ENCODE measurements at places on chromosomes 6 and 20. TPM values are rescaled to one million over a fixed set of nuclear protein-coding genes. Genes with fewer than 3 reads are reported as not detected.

DNA sequence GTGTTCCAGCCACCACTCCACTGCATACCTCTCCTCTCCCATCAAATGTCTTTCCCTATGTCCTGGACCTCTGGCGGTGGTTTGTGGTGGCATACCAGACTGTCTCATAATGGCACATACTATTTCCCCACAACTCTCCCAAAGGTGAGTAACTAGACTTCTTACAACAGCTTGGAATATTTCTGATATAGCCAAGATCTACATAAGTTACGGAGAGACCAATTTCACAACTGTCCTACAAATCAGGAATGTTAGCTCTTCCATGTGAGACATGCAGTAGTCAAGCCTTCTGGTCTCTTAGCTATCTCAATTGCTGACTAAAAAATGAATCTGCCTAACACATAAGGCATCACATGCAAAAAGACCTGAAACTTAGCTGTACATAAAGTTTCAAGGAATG is 588.9 kb downstream of the RNF144B start:
- no peak for DNase-seq

GRCh38 chr6:11538819-11539468 is 1.4 kb downstream of the TMEM170B start:
- DNase-seq, result no peak

DNA sequence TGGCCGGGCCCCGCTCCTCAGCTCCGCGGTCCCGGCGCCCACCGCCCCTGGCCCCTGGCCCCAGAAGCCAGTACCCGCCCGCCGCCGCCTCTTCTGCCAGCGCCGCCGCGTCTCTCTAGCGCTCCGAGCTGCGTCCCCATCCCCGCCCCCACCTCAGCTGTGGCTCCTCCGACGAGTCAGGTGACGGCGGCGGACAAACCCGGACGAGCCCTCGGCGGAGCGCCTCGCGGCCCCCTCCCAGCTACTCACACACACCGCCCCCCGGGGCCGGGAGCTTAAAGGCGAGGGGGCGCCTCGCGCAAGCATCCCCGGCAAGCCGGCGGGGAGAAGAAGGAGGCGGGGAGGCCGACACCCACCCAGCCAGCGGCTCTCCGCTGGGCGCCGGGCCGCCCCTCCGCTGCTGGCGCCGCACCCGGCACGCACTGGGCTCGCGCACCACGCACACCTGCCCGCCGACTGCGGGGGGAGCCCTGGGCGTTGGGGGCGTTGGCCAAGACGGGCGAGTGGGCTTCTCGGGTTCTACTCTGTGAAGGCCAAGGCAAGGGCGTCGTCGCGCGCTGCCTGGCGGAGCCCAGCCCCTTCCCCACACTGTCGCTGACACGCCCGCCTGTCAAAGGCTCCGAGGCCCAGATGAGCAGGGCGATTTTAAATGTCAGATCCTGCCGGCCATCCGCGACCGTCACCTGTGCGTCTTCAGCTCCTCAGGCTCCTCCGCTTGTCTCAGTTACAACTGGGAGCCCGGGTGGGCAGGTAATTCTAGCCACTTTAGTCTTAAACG is at the start of gene SNAP91:
TSS of gene SNAP91 (minus strand) at position 132 of the 778 bp plus-strand sequence. CDS start 1,174 bp downstream, outside the sequence.
- no peak for DNase-seq

DNA sequence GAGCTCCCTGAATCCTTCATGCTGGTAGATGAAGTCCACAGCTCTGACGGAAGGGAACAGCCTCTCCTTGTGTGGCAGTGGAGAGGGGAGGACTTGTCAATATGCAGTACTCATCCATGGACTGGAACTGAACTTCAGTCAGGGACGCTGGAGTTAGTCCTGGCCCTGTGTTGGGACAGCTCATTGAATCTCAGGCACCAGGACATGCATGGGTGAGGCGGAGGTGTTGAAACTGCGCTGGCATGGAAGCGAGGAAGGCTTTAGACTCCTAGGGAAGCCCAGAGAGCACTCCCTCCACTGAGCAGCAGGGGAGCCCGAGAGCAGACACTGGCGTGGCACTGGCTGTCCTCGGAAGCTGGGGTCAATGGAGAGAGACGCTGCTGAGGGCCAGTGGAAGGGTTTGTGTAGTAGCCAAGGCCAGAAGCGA is 161.3 kb upstream of the GGTLC1 start:
- DNase-seq, result no peak

DNA sequence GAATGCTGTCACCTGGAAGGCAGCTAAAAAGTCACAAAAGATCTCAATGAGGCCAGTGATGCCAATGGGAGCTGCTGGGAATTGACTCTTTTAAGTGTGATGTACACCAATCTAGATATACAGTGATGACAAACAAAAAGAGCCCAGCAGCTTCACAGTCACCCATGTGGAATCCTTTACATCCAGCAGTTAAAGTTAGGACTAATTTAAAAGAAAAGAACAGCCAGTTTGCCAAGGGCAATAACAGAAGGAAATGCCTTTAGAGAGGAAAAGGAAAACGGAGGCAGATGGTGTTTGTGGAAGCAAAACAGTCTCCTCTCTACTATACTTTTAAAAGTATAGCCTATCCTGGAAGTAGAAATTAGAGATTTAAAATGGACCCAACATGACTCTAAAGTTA is 873.5 kb downstream of the EPHA7 start:
- no peak for DNase-seq

- DNase-seq, result no peak
These were observed 730.7 kb downstream of the RFPL4B start for GRCh38 chr6:113077794-113078193.

- DNase-seq, result no peak
These were observed 101.5 kb downstream of the KHDC1L start for GRCh38 chr6:73123632-73124329.

GRCh38 chr6:16031278-16031981 is 97.5 kb upstream of the MYLIP start:
- DNase-seq, result no peak

GRCh38 chr20:47181056-47181862 is 175.2 kb downstream of the ZMYND8 start:
- peak; percentile 36 for DNase-seq

- no peak for DNase-seq
These were observed 1.1 kb downstream of the AMD1 start for GRCh38 chr6:110875548-110876169.

GRCh38 chr6:100346203-100346602 is 118.5 kb downstream of the SIM1 start:
- peak; percentile 39 for DNase-seq

GRCh38 chr6:157635388-157636244 is 187.4 kb upstream of the SNX9 start:
- no peak for DNase-seq

DNA sequence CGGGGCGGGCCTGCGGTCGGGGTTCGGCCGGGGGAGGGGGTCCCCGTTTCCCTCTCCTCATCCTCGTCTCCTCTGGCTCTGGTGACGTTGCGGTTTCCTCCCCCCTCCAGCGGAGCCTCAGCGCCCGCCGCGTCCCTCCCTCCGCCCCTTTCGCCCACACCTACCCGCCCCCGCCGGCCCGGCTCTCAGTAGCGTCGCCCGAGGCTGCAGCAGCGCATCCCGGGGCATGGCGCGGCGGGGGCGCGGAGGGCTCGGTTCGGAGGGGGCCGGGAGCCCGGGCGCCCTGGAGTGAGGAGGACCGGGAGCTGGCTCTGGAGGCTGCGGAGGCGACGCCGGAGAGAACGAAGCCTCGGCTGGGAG is at the start of gene DSE:
TSS of gene DSE (plus strand) at position 188 of the 360 bp plus-strand sequence. CDS start 28,304 bp downstream, outside the sequence.
- DNase-seq, result peak; percentile 86

- DNase-seq, result no peak
These were observed 194.9 kb downstream of the SCP2D1 start for GRCh38 chr20:19008497-19008896.

DNA sequence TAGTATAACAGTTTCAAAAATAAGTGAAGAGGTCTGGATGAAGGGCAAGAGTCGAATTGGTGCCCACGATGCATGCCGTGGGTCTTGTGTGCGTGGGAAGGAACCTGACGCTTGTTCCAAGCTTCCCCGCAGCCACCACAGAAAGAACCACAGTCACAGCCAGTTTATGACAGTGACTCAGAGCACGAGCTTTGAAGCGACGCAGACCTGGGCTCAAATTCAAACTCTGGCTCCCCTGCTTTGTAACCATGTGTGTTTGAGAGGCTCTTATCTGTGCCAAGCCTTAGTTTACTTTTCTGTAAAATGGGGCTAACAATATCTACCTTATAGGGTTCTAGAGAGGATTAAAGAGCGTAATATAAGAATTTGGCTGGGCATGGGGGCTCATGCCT is 65.5 kb downstream of the SYNJ2 start:
- DNase-seq, result no peak

DNA sequence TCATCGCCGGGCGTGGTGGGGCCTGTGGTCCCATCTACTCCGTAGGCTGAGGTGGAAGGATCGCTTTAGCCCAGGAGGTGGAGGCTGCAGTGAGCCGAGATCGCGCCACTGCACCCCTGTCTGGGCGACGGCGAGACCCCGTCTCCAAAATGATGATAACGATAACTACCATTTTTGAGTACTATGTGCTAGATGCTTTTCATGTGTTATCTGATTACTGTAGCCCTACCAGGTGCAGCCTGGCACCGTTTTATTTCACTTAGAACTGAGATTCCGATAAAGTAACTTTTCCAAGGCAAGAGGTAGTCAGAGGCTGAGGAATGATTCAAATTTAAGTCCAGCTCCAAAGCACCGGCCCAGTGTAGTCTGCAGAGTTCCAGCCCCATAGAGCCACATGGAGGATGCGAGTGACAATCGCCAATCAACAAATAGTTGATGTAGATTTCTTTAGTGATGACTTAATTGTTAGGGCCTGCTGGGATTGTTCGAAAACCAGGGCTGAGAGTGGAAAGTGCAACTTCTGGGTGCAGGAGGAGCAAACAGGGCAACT is 727 bp downstream of the ERMARD start:
- no peak for DNase-seq

DNA sequence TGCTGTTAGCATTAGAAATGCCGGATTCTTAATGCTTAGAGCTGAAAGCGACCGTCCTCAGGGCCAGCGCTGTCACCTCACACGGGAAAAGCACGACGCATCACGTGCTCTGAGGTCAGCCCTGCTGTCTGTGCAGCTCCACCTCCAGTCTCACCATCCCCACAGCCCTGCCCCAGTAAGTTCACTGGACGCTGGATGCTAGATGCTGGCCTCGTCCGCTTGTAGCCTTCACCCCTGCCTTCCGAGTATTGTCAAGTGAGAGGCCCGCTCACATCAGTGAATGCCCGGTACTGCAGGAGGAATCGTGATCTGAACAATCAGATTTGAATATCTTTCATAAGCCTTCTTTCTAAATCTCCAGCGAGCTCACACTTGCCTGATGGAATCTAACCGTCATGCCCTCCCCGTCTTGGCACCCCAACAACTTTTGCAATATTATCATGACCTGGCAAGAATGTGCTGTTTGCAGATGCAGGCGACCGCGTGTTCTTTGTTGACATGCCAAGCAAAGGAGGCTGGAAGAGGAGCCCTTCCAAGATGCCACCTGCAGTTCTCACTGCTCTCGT is 64.9 kb downstream of the DLL1 start:
- no peak for DNase-seq

GRCh38 chr20:19934792-19935491 is 82.2 kb upstream of the NAA20 start:
- DNase-seq, result peak; percentile 62

DNA sequence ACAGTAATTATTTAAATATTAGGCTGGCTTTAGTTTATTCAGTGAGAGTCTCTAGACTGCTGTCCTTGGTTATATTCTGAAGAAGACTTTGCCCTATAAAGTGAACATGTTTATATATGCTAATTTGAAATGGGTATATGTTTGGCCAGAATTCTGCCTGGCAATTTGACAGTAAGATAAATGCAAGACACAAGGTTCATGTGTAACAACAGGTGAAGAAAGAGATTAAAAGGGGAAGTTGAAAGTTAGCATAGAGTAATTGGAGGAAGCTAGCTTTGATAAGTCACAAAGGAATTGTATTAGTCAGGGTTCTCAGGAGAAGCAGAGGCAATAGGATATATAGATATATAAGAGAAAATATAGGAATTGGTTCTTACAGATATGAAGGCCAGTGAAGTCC is 191.4 kb downstream of the CENPW start:
- no peak for DNase-seq

- no peak for DNase-seq
These were observed 53.2 kb upstream of the CD2AP start for GRCh38 chr6:47424436-47424836.

- no peak for DNase-seq
These were observed 106.1 kb downstream of the TNFAIP3 start for GRCh38 chr6:137973201-137973600.

DNA sequence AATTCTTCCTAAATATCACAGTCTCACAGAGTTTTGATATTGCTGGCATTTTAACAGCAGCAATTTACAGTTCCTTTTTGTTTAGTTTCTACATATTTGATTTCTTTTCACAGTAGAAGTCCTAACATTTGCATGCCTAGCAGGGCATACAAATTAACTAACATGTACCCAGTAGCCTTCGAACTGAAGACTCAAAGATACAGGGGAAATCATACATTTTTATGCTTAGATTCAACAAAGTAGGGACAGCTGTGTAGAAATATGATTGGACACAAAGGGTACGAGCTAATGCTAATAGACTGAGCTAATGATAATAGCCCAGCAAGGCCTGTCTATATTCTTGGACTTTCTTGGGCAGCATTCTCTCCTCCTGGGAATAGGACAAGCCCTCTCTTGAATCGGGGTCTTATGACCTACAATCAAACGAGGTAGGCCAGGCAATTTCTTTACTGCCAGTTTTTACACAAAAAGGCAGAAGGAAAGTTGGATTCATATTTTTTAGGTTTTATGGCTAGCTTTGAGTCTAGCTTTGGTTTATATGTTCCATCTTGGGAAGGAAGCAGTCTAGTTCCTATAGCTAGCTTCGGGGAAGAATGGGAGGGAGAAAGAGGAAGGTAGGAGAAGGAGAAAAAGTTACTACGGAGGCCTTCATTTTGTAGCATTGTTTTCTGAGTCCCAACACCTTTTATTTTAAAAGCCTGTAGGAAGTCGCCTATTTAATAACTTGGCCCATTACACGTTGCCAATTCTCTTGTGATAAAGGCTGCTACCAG is 115.8 kb downstream of the HFE start:
- no peak for DNase-seq

GRCh38 chr20:18989736-18990474 is 176.3 kb downstream of the SCP2D1 start:
- no peak for DNase-seq

GRCh38 chr6:52953911-52954839 is 40.9 kb downstream of the GSTA4 start:
- no peak for DNase-seq

Gene PRSS16
- 32.3 TPM for total RNA-seq

Gene ISM1
- total RNA-seq, result not detected

Gene NOX3
- not detected for total RNA-seq

Gene CLIC5
- total RNA-seq, result 2.1 TPM

Gene DDRGK1
- 70.4 TPM for total RNA-seq

Gene MATN4
- 0.33 TPM for total RNA-seq

Gene ZNF165
- 10.5 TPM for total RNA-seq

Gene PRPH2
- total RNA-seq, result not detected

Data from PC-9 (cell line).